Cortex of kidney (tissue), 1 donor: ENCODE measurements at places on chromosomes 7 and 10.

DNA sequence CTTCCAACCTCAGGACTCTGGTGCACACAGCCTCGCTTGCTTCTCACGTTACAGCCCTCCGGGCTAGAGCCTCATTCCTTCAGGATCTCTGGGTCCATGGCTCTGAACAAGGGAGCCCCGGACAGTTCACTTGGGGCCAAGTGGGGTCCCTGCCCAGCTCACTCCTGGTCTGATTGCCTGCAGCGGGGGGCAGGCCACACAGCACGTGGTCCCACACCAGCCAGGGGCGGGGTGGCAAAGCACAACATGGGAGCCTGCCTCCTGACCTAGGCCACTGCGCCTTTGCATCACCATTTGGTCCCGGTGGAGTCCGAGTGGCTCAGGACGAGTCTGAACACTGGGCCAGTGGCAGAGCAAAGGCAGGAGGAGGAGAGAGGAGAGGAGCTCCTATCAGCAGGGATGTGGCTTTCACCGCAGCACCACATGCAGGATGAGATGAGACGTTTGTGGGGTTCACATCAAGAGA lies 13.4 kb upstream of the CRYGN start:
- no peak for DNase-seq

- DNase-seq, result no peak
Measured at GRCh38 chr7:12102126-12102525, 109.0 kb upstream of the TMEM106B start.

DNA sequence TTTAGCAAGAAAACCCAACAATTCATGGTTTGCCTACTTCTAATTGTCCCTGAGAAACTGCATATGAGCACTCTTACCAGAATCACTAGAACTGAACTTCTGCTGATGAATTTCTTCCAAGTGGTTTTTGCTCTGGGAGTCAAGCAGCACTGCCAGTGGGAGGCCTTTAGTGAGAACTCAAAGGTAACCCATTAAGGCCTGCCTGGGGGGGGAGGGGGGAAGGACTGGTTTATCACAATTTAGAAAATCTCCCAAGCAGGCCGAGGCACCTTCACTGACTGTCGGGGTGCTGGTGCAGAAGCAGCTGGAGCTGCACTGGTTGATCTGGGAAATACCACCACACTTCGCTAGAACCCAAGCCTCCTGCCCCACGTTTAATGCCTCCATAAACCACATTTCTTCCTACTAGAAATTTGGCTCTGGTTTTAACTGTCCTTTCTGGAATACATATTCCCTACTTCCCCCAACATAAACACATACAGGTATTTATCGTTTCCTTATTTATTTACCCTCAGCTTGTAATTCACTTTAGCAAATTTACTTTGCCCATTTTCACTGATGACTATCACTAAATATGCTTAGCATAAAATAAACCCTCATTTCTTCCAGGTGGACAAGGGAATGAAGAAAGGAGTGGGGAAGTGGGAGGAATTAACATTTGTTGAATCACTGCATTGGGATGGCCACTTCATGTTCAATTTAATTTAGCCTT lies 14.2 kb downstream of the ANK3 start:
- DNase-seq, result no peak

GRCh38 chr10:124262234-124262865 lies 156.4 kb downstream of the OAT start:
- DNase-seq, result no peak

GRCh38 chr10:10629512-10629911 lies 388.2 kb upstream of the CELF2 start:
- DNase-seq, result no peak

DNA sequence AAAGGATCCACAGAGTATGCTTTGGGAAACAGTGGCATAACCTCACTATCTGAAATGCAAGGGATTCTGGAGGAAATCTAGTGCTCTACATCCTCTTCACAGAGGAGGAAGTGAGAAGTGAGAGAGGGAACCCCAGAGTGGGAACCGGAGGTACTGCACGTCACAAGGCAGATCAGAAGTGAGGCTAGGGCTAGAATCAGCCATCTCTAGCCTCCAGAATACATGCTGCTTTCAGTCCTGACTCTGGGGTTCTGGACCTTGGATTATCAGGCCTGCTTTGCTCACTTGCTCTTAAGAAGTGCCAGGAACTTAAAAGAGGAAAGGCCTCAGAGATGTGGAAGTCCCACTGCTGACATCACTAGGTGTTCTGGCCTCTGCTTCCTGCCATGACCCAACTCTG lies 25.7 kb downstream of the ZNF503 start:
- no peak for DNase-seq

- no peak for DNase-seq
Measured at GRCh38 chr7:74101061-74101681, 17.6 kb downstream of the LIMK1 start.

GRCh38 chr7:149280661-149281507 lies 18.9 kb downstream of the ZNF783 start:
- no peak for DNase-seq

DNA sequence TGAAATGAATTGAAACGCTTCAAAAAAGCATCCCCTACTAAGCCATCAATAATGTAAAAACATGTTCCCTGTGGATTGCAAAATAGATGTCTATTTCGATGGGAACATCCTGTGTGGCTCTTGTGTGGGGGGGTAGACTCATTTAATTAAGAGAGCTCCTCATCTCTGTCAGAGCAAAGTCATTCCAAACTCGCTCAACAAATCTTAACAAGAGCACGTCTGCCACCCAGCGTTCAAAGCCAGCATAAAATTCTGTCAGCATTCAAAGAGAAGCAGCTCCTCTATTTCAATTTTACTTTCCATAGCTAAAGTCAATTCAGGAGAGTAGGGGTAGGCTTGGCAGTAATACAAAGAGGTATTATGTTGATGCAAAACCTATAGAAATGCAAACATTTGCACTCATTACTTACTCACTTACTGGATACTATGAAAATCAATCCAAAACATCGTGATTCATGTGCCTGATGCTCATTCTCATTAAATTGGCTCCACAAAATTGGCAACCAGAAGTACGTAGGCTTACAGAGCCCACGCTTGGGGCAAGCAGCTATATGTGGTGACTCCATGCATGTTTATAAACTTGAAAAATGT lies 114.9 kb downstream of the IPMK start:
- DNase-seq, result no peak

DNA sequence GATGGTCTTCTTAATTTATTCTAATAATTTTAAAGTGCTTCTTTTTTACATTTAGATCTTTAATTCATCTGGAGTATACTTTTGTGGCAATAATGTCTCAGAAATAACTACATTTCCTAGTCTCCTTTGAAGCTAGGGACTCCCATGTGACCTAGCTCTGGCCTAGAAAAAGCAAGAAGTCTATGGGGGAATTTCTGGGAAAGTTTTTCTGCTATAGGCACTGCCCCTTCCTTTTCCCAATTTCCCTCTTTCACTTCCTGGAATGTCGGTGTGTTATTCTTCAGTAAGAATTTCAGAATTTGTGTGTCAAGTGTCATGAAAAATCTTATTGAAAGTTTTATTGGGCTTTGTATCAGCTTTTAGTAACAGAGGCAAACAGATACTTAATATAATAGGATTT lies 94.6 kb upstream of the LRRC4 start:
- no peak for DNase-seq

DNA sequence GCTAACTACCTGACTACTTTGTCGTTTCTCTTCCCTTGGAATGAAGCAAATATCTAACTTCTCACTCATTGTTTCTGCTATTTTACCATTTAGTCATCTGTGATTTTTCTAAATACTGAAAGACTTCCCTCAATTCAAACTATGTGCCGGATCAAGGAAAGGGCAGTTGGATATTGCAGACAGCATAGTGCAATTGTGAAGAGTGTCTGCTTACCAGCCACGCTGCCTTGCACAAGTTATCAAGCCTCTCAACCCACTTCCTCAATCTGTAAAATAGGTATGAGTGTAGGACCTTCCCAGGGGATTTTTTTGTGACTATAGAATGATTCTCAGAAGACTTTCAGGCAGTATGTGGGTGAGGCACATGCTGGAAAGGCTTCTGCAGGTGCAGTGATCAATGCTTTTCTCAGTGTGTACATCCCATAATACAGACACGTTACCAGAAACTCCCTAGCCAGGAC lies 54.3 kb downstream of the EGFR start:
- no peak for DNase-seq

DNA sequence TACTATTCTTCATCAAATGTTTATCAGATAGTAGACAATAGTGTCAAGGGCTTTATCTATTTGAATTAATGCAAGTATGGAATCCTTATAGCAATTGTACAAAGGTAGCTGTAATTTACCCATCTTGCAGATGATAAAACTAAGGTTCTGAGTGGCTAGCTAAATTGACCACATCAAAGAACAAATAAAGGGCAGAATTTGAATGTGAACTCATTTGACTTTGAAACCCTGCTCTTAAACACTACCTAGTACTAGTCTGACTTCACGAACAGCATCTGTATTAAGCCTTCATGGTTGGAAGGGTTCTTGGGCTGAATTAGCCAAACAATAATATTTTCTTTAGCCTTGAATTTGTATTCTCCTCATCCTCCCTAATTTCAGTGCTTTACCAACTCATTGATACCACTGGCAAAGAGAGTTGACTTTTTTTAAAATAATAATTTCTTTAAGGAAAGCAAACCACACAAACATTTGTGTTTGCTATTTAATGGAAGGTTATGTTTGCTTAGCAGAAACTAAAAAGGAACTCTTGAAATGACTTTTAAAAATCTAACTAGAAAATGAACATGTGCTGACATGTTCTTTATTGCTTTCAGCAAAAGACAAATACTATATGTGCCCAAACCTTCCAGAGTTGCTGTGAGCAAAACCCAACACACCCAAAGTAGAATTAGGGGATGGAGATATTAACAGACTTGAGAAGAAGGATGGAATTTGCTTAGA lies 322.6 kb downstream of the RNLS start:
- no peak for DNase-seq

DNA sequence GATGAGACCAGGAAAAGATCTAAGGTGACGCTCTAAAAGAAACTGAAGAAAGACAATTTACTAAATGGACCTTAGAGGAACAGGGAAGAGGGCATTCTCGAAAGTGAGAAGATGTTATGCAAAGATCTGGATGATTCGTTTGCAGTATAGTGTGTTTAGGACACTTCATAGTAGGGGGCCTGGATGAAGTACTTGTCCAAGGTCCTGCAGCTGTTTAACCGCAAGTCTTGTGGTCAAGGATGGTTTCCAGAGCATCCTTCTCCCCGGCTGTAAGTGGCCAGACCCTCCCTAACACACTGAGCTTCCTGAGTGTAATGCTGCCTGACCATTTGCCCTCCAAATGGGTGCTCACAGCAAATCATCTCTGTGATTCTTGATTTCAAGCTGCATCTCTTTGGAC lies 101.6 kb downstream of the XPNPEP1 start:
- DNase-seq, result no peak

- no peak for DNase-seq
Measured at GRCh38 chr10:125011926-125012705, 70.2 kb downstream of the ZRANB1 start.
